ENCODE measurements at places on chromosomes 6 and 20.

DNA sequence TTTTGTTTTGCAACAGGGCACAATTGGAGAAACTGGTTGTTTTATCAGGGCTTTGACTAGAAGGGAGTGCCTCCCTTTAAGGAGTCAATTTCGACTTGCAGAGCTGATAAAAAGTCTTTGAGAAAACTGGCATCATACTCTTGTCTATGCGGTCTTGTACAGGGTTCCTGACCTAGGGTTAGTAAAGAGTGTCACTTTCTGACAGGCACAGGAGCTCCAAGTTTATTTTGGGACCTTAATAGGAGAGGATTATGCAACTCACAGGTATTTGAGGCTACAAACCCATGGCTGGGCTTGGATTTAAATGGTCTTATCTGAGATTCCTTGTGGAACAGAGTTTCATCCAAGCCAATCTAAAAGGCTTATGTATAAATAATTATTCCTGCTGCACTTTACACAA, 365.4 kb downstream of the HTR1B start:
- no peak for DNase-seq

- DNase-seq: no peak
Measured at GRCh38 chr6:87212596-87212995, 57.2 kb downstream of the ZNF292 start.

GRCh38 chr6:39753725-39754045, 28.5 kb upstream of the KIF6 start:
- no peak for DNase-seq

- no peak for DNase-seq
Measured at GRCh38 chr6:139368661-139369060, 5.8 kb downstream of the CITED2 start.

DNA sequence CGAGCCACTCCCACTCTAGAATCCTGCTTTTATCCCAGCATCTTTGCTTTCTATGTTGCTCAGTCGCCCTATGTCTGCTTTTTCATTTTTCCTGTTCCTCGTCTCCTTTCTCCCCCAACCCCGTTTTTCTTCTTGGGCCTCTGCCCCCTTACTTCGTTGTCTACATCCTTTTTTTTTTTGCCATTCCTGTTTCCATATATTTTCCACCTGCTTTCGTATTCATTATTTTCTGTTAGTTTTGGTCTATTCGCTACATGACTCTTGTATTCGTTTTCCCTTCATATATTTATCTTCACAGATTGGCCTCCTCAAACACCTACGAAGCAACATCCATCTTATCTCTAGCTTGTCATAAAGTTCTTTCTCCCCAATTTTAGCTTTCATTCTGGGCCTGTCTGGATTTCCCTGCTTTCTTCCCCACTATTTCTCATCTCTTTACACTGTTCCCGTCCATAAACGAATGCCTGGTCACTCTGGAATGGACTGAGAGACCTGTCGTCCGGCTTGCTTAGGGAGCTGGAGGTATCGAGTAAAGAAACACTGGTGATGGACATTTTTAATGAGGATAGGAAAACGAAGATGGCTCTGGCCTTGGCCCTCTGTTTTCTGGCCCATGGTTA, 915 bp downstream of the PRRC2A start:
- no peak for DNase-seq

GRCh38 chr6:149438855-149439254, 38.8 kb downstream of the SUMO4 start:
- DNase-seq: no peak

GRCh38 chr6:137744877-137745276, 122.2 kb upstream of the TNFAIP3 start:
- no peak for DNase-seq

DNA sequence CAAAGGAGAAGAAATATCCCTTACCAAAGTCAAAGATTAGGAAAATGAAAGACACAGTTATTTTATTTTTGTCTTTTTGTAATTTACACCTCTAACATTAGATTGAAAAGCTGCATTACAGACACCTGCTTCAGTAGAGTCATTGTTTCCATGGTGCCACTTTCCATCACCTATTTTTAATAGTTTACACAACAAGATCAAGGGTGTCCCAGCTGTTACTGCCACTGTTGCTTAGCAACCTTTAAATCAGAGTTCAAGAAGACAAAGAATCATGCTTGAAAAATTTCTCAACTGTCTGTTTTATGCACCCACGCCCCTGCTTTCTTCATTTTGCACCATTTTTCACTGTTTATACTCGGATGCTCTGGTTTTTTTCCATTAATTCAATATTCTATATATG, 668.2 kb upstream of the GJE1 start:
- DNase-seq: no peak

- no peak for DNase-seq
Measured at GRCh38 chr6:30041821-30042220, 19.2 kb upstream of the POLR1H start.

- no peak for DNase-seq
Measured at GRCh38 chr6:113370508-113371502, 486.3 kb upstream of the MARCKS start.

- no peak for DNase-seq
Measured at GRCh38 chr6:15061180-15061641, 184.7 kb upstream of the JARID2 start.

DNA sequence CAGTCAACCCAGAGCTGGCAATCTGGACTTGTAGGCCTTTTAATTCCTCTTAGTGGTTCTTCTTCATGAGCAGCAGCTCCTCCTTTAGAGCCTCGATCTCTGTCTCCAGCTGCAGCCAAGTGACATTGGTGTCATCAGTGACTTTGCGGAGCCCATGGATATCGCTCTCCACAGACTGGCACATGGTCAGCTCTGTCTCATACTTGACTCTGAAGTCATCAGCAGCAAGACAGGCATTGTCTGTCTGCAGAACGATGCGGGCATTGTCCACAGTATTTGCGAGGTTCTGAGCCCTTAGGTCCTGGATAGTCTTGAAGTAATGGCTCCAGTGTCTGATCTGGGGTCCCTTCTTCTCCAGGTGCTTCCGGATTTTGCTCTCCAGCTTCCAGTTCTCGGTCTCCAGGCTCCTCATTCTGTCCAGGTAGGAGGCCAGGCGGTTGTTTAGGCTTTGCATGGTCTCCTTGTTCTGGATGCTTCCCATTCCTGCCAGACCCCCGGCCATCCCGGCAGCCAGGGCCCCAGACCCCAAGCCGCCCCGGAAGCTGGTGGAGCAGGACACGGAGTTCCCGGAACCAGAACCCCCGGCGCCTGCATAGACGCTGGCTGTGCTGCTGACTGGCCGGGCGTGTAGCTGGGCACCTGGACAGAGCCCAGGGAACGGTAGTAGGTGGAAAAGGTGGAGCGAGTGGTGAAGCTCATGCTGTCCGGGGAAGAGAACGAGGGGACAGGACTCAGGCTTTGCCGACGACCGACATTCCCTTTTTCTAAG, 15.1 kb downstream of the RFPL4B start:
- DNase-seq: no peak

DNA sequence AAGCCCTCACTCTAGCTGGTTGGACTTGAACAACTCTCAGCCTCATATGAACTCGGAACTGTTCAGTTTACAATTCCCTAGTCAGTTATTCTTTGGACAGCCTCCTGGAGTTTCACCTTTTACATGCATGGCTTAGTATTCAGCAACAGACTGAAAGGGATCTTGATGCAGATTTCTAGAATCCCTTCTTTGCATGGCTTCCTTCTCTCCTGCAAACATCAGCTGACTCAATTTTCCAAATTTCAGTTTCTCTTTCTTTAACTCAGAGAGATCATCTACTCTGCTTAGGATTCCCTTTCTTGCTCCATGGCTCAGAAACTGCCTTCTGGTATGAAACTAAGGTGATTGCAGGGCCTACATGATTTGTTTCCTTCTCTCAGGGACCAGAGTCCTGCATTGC, 99.6 kb downstream of the CEP57L1 start:
- no peak for DNase-seq

DNA sequence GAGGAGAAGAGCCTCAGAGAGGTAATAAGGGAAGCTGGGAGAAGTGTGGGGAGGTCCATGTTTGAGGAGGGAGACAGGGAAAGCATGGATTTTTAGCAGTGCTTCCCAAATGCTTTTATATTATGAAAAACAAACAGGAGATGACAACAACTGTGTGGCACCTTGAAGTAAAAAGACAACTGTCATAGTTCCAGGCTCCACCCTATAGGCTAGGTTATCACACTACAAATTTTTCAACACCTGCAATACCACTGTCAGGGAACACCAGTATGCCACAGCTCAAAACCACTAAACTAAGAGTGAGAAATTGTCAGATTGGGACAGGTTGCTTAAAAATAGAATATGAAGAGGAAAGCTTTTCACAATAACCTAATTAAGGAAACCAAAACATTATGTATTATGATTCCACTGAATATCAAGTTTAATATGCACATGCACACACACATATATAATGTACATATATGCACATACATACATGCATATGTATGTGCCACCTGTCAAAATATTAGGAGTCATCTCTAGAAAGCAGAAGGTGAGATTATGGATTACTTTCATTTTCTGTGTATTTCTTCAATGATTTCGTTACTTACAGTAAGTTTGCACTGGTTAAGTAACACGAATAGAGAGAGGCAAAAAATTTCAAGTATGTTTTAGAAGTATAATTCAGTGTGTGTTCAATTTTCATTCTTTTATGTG, 261.2 kb downstream of the PTPRK start:
- no peak for DNase-seq

DNA sequence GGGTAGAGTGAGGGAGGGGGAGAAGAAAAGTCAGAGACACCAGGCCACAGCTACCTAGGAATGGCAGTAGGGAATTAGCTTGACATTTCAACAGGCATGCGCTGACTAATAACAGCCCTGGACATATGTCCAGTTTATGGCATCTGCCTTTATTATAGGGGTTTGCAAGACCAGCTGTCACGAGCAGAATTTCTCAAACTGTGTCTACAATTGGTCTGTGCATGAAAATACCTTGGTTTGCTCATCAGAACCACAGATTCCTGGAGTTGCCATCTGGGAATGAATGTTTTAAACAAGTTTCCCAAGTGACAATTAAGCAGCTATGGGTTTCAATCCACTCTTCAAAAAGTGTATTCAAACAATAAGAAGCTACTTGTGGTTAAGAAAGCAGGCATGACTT, 110.3 kb upstream of the ENPP5 start:
- no peak for DNase-seq

- no peak for DNase-seq
Measured at GRCh38 chr20:11156922-11157321, 483.1 kb upstream of the JAG1 start.

DNA sequence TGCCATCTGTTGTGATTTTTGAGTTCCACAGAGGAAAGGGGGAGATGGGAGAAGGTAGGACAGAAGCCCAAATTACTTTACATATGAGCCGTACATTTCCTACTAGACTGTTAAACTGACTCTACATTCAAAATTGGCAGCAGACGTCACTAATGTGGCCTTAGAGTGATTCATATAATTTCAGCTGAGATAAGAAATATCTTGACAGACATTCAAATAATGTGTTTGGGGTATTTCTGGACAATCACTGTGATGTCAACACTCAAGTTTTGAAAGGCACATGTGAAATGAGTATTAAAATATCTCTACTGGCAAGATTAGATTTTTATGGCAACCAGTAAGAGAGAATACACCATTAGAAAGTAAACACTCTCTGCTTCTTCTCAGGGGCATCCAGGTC, 104.0 kb downstream of the MTFR2 start:
- DNase-seq: no peak

- no peak for DNase-seq
Measured at GRCh38 chr6:143620447-143620846, 57.3 kb upstream of the PHACTR2 start.

- no peak for DNase-seq
Measured at GRCh38 chr6:108690326-108691049, 129.8 kb downstream of the FOXO3 start.

GRCh38 chr20:1274485-1275311, 8.6 kb downstream of the SNPH start:
- DNase-seq: peak; percentile 26

DNA sequence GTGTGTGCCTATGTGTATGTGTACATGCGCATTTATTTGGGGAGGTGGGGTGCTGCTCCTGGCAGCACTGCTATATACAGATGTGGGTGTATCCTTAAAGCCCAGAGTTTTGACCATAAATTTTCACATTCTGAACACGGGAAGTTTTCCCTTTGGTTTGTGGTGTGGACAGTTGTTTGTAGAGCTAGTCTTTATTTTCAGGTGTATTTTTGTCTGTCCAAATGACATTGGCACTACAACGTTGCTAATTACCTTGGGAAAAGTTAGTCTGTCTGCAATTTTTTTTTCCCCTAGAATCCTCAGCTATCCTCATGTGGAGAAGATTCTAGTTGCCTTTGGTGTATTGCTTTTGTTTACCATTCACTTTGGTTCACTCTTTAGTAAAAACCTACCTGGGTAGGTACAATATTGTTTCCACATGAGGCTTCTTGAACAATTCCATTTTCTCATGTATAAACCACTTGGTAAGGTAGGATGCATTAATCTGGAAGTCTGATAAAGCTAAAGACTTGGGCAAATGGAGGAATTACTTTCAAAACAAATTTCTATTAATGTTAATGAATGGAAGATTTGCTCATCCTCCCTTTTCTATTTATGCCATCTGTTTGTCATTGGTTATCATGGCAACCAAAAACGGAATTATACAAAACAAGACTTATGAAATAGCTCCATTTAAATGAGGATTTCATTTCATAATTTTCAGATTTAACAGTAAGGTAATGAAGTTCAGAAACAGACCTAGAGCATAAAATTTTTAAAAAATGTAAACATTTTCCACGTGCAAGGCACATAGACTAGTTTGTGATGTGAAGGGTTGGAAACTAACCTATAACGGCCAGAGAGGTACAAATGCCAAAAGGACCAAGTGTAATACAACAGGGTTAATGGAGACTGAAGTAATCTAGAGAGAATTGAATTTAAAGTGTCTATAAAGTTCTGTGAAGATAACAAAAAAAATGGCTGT, 3.9 kb downstream of the CCN2 start:
- no peak for DNase-seq

DNA sequence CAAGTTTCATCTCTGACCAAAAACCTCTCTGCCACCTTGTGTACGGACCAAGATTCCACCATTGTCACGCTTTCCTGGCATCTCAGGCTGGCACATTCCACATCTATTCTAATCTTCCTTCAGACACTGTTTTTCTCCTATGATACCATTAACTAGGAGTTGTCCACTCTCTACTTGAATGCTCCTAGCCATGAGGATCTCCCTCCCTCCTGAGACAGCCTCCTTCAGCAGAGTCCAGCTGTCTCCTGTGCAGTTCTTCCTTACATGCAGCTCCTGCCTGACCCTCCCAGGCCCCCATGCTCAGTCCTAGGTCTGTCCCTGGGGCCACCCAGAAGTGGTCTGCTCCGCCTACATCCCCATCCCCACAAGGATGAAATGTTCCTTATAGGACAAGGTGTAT, 90.9 kb downstream of the CHMP4B start:
- no peak for DNase-seq

- peak; percentile 86 for DNase-seq
Measured at GRCh38 chr6:114020196-114020595, 49.2 kb upstream of the HDAC2 start.

GRCh38 chr6:149847939-149848267, 16.3 kb downstream of the LRP11 start:
- DNase-seq: no peak

Measured in posterior cingulate gyrus (tissue), 11 donors.